Fibroblast of mammary gland (primary cell): ENCODE measurements at places on chromosomes 16 and 17.

GRCh38 chr16:81485824-81486539 is 41.4 kb downstream of the CMIP start:
- DNase-seq: peak; percentile 79

DNA sequence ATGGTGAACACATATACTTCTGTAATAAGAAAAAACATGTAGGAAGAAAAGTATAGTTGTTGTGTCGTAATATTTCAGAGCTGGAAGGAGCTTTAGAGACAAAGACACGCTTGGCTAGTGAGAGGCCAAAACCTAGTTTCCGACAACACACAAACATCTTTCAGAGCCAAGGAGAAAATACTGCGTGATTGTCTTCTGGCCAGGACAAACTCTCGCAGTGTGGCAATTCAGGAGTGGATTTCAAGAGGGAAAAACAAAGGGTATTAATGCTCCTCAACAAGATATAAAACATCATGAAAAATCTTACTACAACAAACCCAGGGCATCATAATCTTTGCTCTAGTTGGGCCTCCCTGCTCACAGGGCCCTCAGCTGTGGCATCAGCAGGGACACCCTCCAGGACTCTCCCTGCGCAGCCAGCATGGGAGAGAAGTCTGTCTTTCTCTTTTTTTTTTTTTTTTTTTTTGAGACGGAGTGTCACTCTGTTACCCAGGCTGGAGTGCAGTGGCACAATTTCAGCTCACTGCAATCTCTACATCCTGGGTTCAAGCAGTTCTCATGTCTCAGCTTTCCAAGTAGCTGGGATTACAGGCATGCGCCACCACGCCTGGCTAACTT is 66.4 kb downstream of the CYB5B start:
- no peak for DNase-seq

DNA sequence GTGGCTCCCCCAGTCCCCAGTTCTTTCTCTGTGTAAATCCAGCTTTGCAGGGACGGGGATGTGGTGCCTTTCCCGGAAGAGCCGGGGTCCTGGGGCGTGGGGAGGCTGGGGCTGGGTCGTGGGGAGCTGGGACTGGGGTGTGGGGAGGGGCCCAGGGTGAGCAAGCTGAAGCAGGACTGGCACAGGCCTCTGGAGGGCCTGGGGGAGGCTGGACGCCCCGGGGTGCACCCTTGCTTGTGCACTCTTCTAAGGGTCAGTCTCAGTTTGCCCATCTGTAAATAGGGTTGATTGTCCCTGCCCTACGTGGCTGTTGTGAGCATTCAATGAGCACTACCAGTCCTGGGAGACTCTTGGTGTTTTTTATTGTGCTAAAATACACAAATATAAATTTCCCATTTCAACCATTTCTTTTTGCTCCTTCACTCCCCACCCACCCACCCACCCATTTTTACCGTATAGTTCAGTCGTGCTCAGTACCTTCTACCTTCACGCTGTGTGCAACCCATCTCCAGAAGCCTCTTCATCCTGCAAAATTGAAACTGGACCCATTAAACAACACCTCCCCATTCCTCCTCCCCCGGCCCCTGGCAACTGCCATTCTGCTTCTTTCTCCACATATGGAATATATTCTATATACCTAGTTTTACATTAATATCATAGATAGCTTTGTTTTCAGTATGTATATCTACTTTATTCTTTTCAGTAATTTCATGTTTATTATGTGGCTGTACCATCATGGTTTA is 7.8 kb upstream of the TBC1D3B start:
- DNase-seq: no peak

DNA sequence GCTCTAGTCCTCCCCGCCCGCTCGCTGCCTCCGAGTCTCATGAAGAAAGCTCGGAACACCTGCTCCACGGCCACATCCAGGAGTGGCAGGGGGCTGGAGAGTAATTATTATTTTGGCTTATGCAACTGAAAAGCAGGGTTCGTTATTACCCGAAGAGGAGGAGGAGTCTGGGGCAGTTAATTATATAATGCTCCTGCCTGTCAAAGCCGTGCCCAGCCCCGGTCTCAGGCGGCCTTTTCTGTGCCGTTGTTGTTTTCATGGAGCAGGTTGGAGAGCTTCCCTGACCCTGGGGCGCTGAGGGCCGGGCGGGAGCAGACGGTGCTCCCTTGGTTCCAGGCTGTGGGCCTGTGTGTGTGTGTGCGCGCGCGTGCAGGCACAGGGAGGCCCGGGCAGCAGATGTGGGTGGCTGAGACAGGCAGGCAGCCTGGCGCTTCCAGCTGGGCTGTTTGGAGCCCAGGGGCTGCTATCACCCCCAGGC is 2.4 kb downstream of the JPH3 start:
- DNase-seq: no peak

DNA sequence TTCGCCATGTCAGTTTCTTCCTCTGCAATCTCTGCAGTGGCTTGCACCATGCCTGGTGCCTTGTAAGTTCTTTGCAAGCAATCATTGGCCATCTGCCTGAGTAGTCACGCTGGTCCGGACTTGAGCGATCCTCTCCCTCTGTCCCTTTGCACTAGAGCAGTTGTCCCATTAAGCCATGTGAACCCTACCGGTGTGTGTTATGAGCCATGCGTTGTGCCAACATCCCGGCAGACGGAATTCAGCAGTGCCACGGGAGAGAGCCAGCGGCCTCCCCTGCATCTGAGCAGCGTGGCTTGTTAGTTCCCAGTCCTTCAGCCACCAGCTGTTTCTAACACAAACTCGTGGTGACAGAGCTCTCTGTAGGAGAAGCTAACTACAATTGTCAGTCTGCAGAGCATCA is 275.1 kb upstream of the HSBP1 start:
- no peak for DNase-seq

DNA sequence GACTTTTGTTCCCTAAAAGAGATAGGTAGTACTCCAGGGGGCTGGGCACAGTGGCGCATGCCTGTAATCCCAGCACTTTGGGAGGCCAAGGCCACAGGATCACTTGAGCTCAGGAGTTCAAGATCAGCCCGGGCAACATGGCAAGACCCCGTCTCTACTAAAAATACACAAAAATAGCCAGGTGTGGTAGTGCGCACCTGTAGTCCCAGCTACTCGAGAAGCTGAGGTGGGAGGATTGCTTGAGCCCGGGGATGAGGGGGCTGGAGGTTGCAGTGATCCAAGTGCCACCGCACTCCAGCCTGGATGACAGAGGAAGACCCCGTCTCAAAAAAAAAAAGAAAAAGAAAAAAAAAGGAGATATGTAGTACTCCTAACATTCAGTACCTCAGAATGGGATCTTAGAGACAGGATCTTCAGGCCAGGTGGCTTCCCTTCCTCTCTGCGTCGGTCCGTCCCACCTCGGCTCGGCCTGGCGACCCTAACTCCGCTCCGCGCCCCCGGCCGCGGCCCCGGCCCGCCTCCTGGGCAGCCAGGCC is 89.6 kb downstream of the CDC27 start:
- DNase-seq: no peak

DNA sequence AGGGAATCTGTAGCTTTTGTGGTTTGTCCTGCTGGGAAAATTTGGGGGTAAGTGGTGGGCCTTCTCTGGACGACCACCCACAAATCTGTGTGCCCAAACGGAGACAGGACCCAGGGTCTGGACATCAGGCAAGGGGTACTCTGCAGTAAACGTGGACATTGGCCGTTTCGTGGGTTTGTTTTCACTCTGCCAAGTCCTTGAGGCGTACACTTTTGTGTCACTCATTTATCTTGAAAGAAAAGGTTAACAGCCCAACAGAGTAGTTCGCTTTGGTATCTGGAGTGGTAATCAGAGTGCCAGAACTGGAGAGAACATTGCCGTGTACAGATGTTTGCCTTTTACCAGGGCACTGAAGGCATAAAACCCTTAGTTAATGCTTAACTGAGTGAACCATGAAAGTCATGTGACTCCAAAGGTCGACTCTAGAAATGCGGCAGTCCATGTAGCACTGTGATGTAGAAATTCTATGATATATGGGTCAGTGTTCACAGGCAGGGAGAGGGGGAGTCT is 15.4 kb downstream of the NAA60 start:
- DNase-seq: peak; percentile 34

GRCh38 chr17:58572846-58573245 is 58.4 kb upstream of the MTMR4 start:
- no peak for DNase-seq

- peak; percentile 95 for DNase-seq
Observed at GRCh38 chr17:56699186-56699894, 105.8 kb downstream of the NOG start.

DNA sequence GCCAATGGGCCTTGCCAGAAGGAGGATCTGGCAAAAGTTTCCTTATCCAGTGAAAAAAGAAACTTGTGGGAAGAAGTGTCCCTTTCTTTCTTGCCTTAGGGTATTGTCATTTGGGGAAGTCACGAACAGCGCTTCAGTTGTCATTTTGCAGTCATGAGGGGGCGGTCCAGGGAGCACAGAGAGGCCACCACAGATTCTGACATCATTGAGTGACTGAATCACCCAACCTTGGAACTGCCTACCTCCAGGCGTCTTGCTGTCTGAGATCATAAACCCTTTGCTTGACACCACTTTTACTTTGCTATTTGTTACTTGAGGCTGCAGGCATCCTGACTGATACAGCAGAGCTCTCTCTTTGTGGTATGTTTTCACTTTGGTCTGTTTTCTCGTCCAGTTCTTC is 3.1 kb upstream of the WSCD1 start:
- DNase-seq: no peak

DNA sequence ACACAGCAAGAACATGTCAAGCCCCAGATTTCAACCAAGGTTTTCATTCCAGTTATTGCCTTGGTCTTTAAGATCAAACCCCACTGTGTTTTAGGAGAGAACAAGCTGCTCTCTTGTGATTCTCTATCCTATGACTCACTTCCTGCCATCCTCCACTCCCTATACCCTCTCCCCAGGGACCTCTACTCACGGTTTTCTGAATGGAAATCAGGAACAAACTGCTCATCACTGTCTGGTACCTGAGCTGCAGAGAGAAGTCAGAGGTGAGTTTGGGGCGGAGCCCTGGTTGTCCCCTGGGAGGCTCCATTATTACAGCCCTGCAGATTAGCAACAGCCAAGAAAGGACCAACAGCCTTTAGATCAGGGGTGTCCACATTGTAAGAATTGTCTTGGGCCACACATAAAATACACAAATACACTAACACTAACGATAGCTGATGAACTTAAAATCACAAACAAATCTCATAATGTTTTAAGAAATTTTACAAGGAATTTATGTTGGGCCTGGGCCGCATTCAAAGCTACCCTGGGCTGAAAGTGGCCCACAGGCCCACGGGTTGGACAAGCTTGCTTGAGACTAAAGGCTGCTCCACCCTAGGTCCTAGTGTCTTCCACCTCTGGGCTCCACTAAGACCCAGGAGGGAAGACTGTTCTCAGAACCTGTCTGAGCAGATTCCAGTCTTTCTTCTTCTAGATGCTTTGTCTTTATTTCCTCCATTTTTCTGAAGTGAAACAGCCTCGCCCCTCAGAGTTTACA is 9.7 kb downstream of the ETV4 start:
- DNase-seq: peak; percentile 93

GRCh38 chr17:64304551-64304950 is 41.5 kb upstream of the TEX2 start:
- DNase-seq: no peak
